ENCODE measurements at places on chromosomes 7 and 10.

DNA sequence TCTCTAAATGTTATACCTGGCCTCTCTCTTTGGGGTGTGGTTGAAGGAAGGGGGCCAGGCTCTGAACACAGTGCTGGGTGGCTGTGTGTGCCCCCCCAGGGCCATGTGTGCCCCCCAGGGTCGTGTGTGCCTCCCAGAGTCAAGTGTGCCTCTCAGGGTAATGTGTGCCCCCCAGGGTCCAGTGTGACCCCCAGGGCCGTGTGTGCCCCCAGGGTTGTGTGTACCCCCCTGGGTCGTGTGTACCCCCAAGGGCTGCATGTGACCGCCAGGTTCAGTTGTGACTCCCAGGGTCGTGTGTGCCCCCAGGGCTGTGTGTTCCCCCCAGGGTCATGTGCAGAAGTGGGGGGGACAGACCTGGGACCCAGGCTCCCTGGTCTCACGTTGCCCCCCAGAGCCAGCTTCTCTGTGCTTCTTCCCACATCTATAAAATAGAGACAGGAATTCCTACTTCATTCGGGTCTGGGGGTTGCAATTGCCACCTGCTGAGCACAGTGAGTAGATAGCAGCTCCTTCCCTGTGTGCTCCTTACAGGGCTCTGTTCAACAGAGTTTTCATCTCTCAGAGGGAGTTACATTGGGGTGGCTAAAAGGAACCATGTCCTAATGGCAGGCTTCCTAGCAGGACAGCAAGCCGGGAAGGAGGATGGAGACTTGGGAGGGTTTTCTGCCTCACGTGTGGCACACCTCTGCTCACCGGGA lies 40.7 kb upstream of the AQP1 start:
- DNase-seq: no peak

- DNase-seq: no peak
Observed at GRCh38 chr10:79009145-79009544, 59.6 kb upstream of the ZMIZ1 start.

DNA sequence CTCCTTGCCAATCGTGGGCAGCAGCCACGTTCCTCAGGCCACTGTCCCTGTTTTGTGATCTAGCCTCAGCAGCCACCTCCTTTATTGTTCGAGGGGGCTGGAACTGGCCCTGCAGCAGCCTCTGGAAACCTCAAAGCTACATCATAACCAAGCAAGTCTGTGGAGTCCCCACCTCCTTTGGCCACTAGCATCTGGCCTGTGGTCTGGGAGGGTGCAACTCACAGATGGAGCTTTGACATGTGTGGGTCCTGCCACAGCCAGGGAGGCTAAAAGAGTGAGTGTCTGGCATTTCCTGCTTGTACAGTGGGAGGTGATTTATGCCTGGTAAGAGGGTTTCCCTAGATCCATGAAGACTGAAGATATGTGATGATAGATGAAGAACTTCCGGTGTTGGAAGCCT lies 32.3 kb upstream of the NUB1 start:
- DNase-seq: no peak

GRCh38 chr10:89475125-89475524 lies 60.3 kb downstream of the SLC16A12 start:
- no peak for DNase-seq

DNA sequence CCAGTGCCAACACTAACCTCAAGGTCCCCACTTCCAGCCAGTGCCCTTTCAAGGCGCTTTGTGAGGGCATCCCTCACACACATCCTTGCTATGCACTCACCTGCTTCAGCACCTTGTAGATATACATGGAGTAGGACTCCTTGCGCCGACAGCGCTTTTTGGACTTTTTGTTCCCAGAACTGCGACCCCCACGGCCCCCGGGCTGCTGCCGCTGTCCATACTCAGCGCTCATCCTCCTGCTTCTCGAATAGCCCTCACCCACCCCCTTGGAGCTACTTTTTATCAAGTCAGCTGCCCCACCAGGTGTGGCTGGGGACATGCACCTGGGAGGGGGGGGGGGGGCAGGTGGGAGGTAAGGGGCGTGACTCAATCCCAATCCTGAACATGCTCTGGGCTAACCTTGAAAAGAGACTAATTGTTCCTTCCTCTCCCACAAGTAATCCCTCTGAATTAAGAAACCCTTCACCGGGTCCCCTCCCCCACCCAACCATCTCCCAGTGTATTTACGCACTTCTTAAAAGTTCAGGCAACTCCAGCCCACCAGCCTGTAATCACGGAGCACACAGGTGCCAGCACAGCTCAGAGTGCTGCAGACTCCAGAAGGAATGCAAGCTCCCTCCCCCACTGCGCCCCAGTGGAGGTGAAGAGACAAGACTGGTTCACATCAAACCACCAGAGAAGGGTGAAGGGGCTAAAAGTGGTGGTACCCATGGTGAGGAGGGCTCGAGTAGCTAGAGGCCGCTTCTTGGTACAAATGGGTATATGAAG lies at the start of gene H2BK1:
Gene H2BK1, minus strand, starts transcription at position 402 of the 768 bp plus-strand sequence. Its CDS starts 170 bp downstream, at position 232.
- DNase-seq: no peak

DNA sequence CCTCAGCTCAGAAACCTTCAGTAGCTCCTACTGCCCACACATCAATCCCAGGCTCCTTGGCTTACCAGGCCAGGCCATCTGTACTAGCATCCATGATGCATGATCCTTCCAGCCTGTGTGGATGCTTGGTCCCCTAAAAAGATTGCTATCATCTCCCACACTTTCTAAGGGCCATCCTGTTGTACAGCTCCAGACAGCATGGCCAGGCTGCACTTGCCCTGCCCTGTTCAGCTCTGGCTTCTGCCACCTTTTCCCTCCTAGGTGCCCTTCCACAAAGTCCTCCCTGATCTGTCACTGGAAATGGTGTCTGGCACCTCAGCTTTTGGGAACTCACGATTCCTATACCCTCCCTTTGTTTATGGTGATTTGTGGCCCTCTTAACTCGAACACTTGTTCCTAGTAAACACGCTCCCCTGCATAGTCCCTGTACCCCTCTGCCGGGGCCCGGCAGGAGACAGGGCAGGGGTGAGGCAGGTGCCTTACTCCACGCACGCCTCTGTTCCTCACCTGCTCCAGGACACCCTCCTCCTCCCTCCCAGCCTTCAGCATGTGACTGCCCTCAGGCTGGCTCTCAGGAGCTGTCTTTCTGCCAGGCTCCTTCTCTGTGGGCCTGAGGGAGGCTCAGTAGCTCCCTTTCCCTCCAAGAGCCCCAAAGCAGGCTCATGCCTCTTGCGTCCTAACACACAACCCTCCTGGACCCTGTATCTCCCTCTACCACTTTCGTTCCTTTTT lies 71.8 kb downstream of the CDH23 start:
- DNase-seq: no peak

- no peak for DNase-seq
Observed at GRCh38 chr10:60986791-60987190, 42.8 kb upstream of the RHOBTB1 start.

GRCh38 chr7:68250143-68250542 lies 1253.5 kb downstream of the TYW1 start:
- no peak for DNase-seq

DNA sequence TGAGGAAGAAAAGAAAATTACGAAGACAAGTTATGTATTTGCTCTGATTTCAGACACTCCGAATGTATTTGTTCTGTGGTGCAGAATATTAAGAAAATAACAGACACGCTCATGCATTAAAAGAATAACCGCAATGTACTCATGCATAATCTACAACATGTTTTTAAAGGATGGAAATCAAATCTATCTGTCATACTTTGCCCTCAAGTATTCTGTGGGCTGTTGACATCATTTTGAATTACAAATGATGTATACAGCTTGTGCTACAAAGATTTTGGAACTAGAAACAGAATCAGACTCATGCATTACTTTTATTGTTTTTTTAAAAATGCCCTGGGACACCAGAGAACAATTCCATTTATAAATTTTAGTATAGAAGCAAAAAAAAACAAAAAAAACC lies 69.9 kb downstream of the APBB1IP start:
- no peak for DNase-seq

- no peak for DNase-seq
Observed at GRCh38 chr10:72068901-72069446, 19.4 kb downstream of the SPOCK2 start.

DNA sequence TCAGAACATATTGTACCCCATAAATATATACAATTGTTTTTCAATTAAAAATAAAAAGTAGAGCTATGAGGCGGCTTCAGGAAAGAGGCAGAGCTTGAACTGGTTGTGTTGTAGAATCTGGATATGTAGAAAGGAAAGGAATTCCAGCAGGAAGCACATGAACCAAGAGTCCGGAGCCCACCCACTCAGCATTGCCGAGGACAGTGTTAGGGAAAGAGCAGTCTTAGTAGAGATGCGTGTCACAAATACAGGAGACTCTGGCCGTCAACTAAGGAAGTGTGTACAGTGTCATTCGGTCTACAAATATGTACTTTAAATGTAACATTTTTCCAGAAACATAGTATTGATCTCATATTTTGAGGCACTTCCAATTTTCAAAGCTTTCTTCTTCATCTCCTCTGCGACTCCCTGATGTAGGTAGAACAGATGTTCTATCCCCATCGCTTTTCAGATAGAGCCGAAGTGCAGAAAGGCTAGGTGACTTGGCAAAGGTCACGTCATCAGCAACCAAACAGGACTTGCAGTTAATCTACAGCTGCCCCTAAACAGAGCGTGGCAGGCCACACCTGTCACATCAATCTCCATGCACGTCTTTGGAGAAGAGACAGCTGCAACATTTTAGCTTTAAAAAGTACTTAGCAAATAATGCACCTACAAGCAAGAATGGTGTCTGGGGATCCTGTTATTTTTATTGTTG lies 25.3 kb upstream of the GJD4 start:
- no peak for DNase-seq

DNA sequence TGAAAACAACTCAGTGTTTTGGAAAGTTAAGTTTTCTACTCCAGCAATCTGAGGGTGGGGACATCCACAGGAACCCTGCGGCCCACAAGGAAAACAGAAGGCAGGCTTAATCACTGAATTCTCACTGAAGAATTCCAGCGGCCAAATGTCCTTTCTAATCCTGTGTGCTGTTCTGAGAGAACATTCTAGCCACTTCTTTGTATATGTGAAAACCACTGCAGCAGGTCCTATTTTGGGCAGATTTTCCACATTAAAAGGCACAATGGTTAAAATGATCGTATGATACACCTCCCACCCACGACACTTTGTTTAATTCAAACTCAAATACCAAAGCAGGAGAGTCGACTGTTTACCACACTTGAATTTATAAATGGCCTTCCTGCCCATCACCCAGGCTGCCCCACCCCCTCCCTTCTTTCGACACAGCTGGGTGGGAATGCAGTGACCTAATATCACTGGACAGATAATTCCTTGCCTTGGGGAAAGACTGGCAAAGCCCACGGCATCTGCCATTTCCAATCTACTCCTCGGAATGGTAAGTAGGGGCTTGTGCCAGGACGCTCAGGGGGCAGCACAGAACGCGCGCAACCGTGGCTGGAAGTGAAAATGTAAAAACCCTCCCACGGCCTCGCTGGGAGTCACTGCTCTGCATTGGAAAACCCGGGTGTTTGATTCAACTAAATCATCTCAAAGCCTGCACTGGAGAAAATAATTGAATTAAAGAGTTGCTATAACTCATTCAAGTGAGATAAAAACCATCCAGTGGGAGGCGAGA lies 67.0 kb downstream of the CTBP2 start:
- no peak for DNase-seq

DNA sequence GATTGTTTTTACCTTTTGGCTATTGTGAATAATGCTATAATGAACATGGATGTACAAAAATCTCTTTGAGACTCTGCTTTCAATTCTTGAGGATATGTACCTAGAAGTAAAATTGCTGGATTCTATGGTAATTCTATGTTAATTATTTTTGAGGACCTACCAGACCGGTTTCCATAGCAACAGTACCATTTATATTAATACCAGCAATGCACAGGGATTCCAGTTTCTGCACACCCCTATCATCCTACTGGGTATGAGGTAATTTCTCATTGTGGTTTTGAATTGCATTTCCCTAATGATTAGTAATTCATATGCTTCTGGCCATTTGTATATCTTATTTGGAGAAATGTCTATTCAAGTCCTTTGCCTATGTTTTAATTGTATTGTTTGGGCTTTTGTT lies 9.9 kb upstream of the PPP1R9A start:
- DNase-seq: no peak

DNA sequence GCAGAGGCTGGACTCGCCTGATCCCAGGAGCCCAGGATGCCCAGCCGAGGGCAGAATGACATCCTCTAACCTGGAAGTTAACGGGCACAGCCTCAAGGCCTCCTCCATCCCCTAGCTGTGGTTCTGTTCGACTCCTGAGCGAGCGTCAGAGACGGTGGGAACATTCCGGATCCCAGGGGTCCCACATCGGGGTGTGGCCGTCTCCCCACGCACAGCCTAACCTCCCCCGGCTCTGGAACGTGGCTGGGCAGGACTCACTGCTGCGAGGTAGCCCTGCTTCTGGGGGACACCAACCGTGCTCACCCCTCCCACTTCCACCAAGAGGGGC lies 8.4 kb downstream of the FOXL3 start:
- DNase-seq: no peak

DNA sequence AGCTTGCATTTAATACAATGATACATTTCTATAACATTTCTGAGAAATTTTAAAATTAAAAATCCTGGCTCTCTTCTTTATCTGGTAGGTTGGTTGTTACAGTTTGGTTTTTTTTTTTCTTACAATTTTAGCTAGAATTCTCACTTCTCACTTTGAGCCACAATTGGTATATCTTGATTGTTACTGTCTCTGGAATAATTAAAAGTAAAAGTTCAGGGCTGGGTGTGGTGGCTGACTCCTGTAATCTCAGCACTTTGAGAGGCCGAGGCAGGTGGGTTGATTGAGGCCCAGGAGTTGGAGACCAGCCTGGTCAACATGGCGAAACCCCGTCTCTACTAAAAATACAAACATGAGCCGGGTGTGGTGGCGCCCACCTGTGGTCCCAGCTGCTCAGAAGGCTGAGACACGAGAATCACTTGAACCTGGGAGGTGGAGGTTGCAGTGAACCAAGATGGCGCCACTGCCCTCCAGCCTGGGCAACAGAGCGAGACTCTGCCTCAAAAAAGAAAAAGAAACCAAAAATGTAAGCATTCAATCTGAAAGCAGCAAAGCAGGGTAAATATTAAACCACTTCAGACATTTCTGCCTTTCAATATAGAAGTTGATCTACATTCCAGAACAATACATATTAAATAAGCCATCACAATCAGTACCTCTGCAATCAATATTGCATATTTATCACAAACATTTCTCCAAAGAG lies 88.6 kb upstream of the PFKP start:
- DNase-seq: no peak

DNA sequence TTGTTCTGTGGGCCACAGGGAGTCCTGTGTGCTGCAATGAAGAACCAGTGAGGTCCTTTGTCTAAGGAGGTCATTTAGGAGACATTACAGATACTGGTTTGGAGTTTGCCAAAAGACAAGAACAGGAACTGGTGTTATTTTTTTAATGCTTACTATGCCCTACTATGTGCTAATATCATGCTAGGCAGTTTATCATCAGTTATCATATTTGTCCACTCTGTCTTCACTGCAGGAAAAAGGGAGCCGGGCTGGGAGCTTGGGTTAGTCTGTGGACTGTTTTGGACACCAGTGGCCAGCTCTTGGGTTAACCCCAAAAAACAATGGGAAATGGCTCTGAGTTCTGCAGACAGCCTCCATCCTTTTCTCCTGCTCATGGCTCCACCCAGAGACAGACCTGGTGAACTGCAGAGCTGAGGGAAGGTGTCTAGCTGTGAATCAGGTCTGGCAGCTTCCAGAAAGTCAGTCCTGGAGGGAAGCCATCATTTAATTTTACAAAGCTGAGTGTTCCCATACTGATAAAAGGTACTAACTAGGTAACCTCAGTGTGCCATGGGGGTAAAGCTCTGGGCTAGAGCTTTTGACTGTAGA lies 101.2 kb upstream of the ZNF746 start:
- no peak for DNase-seq

- no peak for DNase-seq
Observed at GRCh38 chr10:958856-959255, 27.4 kb upstream of the LARP4B start.

Measured in DMS79 treated with DMSO at 0.1 percent for 48 hours (cell line).